Activated T-helper 2 cell treated with anti-CD3 and anti-CD28 coated beads, Interferon-gamma antibody, Interleukin-2, Interleukin-4, amounts not matched to agents 10 μg/mL and 5 μg/mL and 100 μg/mL, durations not matched to agents 14 hours and 24 hours and 36 hours (primary cell): ENCODE measurements at places on chromosomes 12 and 14. TPM values are rescaled to one million over a fixed set of nuclear protein-coding genes. Genes with fewer than 3 reads are reported as not detected.

Gene NINJ2
- total RNA-seq: 3.1 and 4.6 TPM in 2 replicates

Gene ESPL1
- total RNA-seq: 72.6 and 75.3 TPM in 2 replicates

Gene AKAP6
- total RNA-seq: 1.0 and 1.2 TPM in 2 replicates

Gene TAS2R20
- 1.5 and 2.5 TPM in 2 replicates for total RNA-seq

Gene VCPKMT
- total RNA-seq: 9.7 and 10.1 TPM in 2 replicates

Gene COX6A1
- total RNA-seq: 328 and 333 TPM in 2 replicates

Gene TBX5
- total RNA-seq: not detected in 2 replicates

Gene OTUB2
- total RNA-seq: 2.1 and 2.3 TPM in 2 replicates

DNA sequence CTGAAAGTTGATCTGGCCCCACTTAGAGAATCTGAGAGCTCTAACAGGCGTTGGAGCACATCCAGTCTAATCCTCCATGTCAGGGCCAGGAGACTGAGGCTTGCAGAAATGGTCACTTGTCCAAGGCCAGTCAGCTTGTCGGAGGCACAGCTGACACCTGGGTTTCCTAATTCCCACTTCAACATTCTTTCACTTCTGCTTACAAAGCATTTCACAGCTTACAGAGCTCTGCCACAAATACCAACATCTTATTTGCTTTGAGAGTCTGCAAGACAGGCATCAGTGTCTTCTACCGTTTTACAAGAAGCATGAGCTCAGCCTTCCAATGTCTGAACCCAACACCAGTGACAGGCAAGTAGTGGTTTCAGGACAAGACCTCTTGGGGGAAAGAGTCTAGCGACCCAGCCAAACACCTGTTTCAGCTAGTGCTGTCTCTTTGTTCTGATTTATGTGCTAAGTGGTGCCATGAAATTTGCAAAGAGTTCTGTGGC lies 31.8 kb downstream of the ISCA2 start:
- peaks cover 2% of the 10 kb centered on the region for H3K27me3 ChIP-seq
- H3K4me3 ChIP-seq: no peak overlapping the region
- no peak overlapping the region for H3K27ac ChIP-seq
- H3K4me1 ChIP-seq: no peaks in the 10 kb centered on the region
- no peaks in the 10 kb centered on the region for H3K36me3 ChIP-seq
- DNase-seq: no peak

DNA sequence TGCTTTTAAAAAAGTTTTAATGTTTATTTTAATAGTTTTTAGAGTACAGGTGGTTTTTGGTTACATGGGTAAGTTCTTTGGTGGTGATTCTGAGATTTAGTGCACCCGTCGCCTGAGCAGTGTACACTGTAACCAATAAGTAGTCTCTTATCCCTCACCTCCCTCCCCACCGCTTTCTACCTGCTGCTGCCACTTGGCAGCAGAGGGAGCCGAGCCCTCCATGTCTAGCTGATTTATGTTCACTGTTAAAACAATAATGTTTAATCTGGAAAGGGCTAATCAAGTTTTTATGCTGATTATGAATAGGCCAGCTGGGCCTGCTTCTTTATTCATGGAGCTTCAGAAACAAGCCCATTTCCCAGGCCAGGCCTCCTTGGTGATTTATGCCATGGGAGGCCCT lies 73.1 kb downstream of the ADCK1 start:
- H3K27me3 ChIP-seq: no peaks in the 10 kb centered on the region
- no peak for DNase-seq
- no peaks in the 10 kb centered on the region for H3K4me1 ChIP-seq
- no peaks in the 10 kb centered on the region for H3K36me3 ChIP-seq
- H3K27ac ChIP-seq: no peak overlapping the region
- H3K4me3 ChIP-seq: no peak overlapping the region

DNA sequence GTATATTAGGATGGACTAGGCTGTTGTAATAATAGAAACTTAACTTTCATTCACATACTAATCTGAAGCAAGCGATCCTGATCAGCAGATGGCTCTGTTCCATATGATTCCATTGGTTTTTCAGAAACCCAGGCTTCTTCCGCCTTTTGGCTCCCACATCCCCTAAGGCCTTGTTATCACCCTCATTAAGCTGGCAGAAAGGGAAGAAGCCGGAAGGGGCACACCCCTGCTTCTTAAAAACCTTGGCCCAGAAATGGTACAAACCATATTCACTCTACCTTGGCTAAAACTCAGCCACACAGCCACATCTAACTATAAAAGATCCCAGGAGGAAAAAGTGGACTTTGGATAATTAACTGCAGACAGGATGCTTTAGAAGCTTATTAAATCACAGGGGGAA lies 329.2 kb downstream of the PCNX1 start:
- no peak overlapping the region for H3K27ac ChIP-seq
- DNase-seq: no peak
- peaks cover 14% of the 10 kb centered on the region for H3K27me3 ChIP-seq
- H3K4me1 ChIP-seq: peaks cover 5% of the 10 kb centered on the region
- H3K36me3 ChIP-seq: no peaks in the 10 kb centered on the region

DNA sequence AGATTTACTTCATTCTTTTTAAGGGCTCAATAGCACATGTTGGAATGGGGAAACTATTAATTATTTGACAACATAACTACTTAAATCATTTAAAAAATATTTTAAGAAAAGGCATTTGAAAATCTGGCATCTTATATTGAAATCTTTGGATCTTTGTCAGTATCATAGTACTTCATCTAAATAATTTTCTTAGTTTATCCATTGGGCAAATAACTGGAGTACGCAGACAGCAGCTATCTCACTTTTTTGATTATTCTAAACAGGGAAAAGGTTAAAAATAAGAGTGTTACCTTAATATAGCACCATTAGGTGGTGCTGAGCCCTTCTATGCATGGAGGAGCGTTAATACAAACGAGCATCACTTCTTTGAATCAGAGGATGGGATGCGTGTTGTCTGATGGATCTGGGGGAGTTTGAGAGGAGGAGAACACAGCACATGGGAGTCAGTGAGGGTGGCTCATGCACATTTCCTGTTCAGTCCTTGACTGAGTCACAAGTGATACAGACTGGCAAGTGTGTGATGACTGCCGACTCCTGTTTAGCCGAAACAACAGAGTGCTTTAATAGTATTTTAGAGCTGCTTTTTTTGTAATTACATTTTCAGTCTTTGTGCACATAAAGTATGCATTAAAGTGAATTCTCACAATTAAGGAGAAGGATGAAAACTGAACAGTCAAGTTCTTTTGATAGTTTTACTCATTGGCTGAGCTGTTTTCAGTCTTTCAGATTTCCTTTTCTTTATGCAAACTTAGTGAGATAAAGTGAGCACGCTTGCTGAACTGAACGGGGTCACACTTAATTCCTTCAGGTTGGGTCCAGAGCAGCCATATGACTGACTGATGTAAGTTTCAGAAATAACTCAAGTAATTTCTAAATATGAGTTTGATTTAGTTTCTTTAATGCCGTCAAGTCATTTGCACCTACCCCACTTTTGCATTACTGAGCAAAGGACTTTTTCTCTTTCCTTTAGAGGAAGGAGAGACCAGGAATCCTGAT lies 92.7 kb downstream of the DIP2B start:
- H3K27me3 ChIP-seq: no peaks in the 10 kb centered on the region
- peaks cover 8% of the 10 kb centered on the region for H3K36me3 ChIP-seq
- DNase-seq: peak; percentile 19
- H3K4me3 ChIP-seq: peak overlapping the region; percentile 10
- peaks cover 27% of the 10 kb centered on the region for H3K4me1 ChIP-seq

GRCh38 chr12:57554453-57554852 lies 4.6 kb downstream of the KIF5A start:
- H3K4me1 ChIP-seq: peaks cover 11% of the 10 kb centered on the region
- H3K36me3 ChIP-seq: no peaks in the 10 kb centered on the region
- peaks cover 8% of the 10 kb centered on the region for H3K27me3 ChIP-seq

DNA sequence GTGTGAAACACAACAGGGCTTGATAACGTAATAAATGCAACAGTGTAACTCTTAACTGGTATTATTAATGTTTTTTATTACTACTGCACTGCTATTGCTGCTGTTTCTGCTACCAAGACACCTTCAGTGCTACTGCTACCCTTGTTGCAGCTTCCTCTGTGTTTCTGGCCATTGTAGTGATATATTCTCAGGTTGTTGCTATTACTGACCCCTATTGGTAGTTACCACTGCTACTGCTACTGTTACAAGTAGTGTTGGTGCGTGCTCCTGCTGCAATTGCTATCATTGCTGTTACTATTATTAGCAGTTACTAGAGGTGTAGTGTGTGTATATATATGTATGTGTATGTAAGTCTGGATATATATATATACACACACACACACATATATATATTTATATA lies 87.2 kb upstream of the PTPRB start:
- H3K27ac ChIP-seq: no peak overlapping the region
- DNase-seq: no peak
- no peaks in the 10 kb centered on the region for H3K36me3 ChIP-seq
- peaks cover 3% of the 10 kb centered on the region for H3K27me3 ChIP-seq

DNA sequence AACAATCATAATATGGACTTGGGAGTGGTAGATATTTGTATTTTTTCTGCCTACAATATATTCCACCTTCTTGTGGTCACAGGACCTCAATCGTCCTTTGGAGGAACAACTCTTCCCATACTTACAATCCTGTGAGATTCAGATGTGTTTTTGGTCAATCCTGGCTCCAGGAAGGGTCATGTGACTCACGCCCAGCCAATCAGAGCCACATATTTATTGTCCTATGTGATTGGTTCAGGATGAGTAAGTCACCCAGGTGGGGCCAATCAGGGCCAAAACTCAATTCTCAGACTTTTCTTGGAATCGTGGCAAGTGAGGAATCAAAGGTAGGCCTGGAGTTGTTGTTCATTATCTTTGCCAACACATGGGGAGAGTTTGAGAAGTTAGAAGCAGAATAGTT lies 264.9 kb downstream of the SUDS3 start:
- no peaks in the 10 kb centered on the region for H3K27me3 ChIP-seq
- no peak for DNase-seq
- H3K4me1 ChIP-seq: no peaks in the 10 kb centered on the region
- no peak overlapping the region for H3K27ac ChIP-seq
- H3K36me3 ChIP-seq: no peaks in the 10 kb centered on the region
- no peak overlapping the region for H3K4me3 ChIP-seq

DNA sequence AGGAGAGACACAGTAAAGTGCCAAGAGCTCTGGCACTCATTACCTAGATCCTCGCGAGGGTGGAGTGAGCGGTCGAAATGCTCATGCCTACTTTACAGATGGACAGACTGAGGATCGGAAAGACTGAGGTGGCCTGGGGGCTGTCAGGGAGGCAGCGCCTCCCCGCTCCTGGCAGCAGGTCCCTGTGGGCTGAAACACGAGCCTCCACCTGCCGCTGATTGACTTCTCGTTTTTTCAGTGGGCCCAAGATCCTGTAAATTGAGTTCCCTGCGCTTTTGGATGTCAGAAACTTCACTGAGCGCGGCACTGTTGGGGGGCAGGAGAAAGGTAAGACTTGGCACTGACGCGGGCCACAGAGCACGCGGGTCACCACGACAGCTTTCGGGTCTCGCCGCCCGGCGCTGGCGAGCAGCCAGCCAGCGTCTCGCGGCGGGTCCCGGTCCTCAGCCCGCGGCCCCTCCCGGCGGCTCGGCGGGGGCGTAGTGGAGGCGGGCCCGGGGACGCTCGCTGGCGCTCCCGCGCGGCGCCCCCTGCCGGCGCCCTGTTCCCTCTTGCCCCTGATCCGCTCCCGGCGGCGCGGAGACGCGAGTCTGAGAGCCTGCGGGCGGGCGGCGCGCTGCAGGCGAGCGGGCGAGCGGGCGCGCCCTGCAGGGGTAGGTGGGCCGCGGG lies 552 bp upstream of the SCN8A start:
- H3K36me3 ChIP-seq: no peaks in the 10 kb centered on the region
- peak overlapping the region; percentile 30 for H3K27ac ChIP-seq
- peak overlapping the region; percentile 86 for H3K4me3 ChIP-seq
- H3K27me3 ChIP-seq: peaks cover 62% of the 10 kb centered on the region
- H3K4me1 ChIP-seq: peaks cover 7% of the 10 kb centered on the region
- peak; percentile 71 for DNase-seq

- no peaks in the 10 kb centered on the region for H3K36me3 ChIP-seq
- DNase-seq: no peak
- no peaks in the 10 kb centered on the region for H3K27me3 ChIP-seq
- no peaks in the 10 kb centered on the region for H3K4me1 ChIP-seq
- no peak overlapping the region for H3K27ac ChIP-seq
- no peak overlapping the region for H3K4me3 ChIP-seq
Measured at GRCh38 chr12:5498076-5498475, 66.2 kb downstream of the NTF3 start.

GRCh38 chr12:65335981-65336380 lies 57.5 kb downstream of the MSRB3 start:
- no peak overlapping the region for H3K4me3 ChIP-seq
- no peaks in the 10 kb centered on the region for H3K36me3 ChIP-seq
- H3K27ac ChIP-seq: no peak overlapping the region
- peaks cover 5% of the 10 kb centered on the region for H3K27me3 ChIP-seq
- H3K4me1 ChIP-seq: no peaks in the 10 kb centered on the region

DNA sequence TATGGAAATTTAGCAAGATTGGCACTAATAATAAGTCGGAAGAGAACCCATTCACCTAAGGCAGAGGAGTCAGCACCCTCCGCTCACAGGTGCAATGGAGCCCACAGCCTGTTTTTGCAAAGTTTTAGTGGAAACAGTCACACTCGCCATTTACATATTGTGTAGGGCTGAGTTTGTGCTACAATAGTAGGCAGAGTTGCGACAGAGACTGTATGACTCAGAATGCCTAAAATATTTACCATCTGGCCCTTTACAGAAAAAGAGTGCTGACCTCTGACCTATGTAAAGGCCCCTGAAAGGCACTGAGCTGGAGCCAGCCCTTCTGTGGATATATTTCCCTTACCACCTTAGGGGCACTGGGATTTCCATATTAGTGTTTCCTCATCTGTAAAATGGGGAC lies 79.0 kb downstream of the PRIMA1 start:
- no peaks in the 10 kb centered on the region for H3K36me3 ChIP-seq
- no peak for DNase-seq
- H3K27me3 ChIP-seq: no peaks in the 10 kb centered on the region
- no peak overlapping the region for H3K27ac ChIP-seq

GRCh38 chr14:100305324-100306100 lies 732 bp downstream of the SLC25A29 start:
- peaks cover 20% of the 10 kb centered on the region for H3K4me1 ChIP-seq
- no peak overlapping the region for H3K27ac ChIP-seq
- H3K36me3 ChIP-seq: no peaks in the 10 kb centered on the region
- H3K27me3 ChIP-seq: peaks cover 17% of the 10 kb centered on the region
- H3K4me3 ChIP-seq: peak overlapping the region; percentile 82

DNA sequence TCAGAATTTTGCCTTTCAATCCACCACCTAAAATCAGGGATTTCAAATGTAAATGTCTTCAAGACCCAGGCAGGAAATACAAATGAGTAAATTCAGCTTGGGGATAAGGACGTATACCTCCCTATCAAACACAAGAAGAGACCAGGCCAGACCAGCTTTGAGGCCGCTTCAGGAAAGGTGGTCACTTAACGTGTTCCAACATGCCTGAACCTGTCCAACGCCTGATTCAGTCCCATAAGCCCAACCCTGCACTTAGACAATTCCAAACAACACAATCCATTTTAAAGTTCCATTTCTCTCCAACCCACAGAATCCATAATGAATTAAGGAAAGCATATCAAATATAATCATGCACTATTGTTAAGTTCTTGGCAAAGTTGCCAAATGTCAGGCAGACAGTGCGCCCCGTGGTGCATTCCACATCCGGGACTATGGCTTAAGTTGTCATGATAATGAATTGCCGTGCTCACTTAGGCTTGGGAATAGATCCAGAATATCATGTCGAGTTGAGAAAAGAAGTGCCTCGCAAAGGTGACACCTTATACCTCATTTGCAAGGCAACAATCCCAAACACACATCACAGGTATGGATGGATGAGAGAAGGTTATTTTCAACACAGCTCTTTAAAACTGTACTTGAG lies 35.5 kb downstream of the CCDC60 start:
- no peak overlapping the region for H3K4me3 ChIP-seq
- H3K4me1 ChIP-seq: peaks cover 4% of the 10 kb centered on the region
- no peak for DNase-seq
- H3K27ac ChIP-seq: no peak overlapping the region
- H3K27me3 ChIP-seq: no peaks in the 10 kb centered on the region
